Hematopoietic multipotent progenitor cell treated with erythropoietin and hydrocortisone succinate and interleukin-3 and kit ligand, for 4 days (in vitro differentiated cells): ENCODE measurements at places on chromosomes 7 and 10.
A peak's percentile ranks its signal among the peaks of the same experiment; 100 is the strongest.

- DNase-seq = peak; percentile 36
These were observed 771 bp downstream of the PHYHIPL start for GRCh38 chr10:59177031-59177797.

DNA sequence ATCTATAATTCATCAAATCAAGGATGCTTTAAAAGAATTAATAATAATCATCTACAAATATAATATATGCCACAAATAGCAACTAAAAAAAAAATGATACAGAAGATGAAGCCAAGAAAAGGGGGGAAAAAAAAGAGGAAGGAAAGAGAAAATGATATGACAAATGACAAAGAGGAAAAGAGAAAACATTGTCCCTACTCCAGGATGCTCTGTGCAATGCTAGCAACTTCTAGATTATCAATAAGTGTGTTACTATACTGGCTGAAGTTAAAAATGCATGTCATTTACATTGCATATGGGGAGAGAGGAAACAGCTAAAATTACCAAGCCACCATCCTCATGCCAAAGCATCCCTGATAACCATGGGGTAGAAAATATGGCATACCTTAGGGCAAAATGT lies 104.2 kb downstream of the SFMBT2 start:
- DNase-seq = no peak

DNA sequence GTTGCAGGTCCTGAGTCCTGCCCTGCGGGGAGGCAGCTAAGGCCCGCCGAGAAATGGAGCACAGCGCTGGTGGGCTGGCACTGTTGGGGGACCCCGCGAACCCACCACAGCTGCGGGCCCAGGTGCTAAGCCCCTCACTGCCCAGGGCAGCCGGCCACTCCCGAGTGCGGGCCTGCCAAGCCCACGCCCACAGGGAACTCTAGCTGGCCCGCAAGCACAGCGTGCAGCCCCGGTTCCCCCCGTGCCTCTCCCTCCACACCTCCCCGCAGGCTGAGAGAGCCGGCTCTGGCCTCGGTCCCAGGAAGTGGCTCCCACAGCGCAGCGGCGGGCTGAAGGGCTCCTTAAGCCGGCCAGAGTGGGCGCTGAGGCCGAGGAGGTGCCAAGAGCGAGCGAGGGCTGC lies 3.5 kb upstream of the NSMCE4A start:
- DNase-seq = no peak

- no peak for DNase-seq
These were observed 27.0 kb downstream of the PDGFA start for GRCh38 chr7:492714-493065.

GRCh38 chr10:70542565-70542938 lies 60.0 kb downstream of the PRF1 start:
- DNase-seq = no peak

DNA sequence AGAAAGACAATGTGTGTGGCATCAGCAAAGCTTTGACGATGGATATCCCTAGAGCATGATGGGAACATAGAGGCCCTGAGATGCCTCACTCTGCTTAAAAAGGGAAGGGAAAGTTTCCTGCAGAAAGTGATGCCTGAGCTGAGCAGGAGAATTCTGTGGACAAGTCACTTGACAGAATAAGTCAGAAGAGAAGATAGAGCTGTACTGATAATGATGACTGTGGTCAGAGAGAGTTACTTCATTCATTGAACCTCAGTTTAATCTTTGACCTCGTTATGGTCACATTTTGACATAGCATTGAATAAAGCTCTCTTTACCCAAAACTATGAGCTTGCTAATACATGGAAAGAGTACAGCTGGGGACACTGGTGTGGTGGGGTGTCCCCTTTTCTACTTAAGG lies 7.6 kb downstream of the CUBN start:
- peak; percentile 46 for DNase-seq
